ENCODE measurements at places on chromosomes 16 and 17. TPM values are rescaled to one million over a fixed set of nuclear protein-coding genes. Genes with fewer than 3 reads are reported as not detected.
A peak's percentile ranks its signal among the peaks of the same experiment; 100 is the strongest.

DNA sequence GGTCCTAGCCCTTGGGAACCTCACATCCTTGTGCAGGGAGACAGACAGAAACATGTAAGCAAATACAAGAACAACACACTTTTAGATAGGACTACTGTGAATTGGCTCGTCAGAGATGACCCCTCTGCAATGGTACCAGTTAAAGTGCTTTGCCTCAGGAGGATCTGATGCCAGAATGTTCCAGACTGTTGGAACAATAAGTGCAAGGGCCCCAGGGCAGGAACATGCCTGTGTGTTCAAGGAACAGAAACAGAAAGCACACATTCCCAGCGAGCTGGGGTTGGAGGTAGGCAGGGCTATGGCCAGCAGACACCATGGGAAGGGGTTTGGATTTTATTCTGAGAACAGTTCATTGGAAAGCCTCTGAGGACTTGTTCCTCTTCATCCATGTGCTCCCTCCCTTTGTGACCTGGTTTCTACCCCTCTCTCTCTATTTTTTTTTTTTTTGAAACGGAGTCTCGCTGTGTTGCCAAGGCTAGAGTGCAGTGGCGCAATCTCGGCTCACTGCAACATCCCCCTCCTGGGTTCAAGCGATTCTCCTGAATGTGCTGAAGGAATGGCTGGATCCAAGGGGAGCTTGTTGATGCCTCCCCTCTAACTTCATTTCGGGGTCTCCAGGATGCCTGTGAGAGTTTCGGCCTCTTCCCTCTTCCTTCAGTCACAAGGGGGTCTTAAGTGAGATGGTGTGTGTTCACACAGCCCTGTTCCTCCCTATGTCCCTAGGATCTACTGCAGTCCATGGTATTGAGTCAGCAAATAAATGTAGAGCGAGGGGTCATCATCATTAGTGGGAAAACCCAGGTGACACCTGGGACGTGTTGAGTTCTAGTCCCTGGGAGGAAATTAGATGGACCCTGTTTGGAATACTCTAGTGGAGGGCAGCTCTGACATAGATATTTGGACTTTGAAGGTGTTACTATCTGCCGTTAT is 6.4 kb downstream of the STAT5A start:
- DNase-seq, result no peak

DNA sequence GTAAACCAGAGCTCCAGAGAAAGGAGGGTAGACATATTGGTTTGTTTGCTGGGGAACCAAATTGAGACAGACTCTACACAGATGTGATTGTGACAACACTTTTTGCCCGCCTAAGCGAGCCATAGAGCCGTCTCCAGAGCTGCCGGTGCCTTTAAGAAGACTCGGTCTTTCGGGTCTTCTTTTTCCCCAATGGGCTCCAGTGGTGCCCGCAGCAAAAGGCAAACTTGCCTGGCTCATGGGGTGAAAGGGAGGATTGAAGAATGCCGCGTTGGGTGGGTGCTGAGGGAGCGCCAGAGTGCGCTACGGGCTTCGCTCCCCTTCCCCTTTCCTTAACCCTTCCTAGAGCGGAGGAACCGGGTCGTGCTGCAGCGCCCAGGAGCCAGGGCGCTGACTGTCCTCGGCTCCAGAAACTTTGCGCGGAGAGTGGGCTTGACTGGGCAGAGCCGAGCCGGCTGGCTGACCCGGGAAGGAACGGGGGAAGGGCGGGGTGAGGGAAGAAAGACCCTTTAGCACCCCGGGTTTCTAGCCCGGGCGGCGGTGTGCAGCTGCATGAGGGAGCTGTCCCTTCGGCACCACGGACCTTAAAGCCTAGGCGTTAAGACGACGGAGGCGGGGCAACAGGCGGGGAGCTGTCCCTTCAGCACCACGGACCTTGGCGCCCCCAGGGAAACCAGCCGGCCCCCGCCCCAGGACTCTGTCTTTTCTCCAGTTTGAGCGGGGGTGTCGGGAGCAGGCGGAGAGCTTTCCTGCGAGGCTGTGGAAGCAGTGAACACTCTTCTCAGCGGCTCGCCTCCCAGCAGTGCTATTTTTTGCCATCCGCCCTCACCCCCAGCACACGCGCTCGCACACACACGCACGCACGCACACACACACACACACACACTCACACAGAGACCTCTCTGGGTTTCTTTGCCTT is at the start of gene CACNG3:
Gene CACNG3, plus strand, starts transcription at position 880 of the 916 bp plus-strand sequence. CDS start 420 bp downstream, outside the sequence.
- DNase-seq, result peak; percentile 42

CDK5R1 gene
- 1.6 TPM for total RNA-seq

CNTNAP4 gene
- not detected for total RNA-seq

REXO5 gene
- total RNA-seq, result 2.3 TPM

GP1BA gene
- not detected for total RNA-seq

CCL22 gene
- total RNA-seq, result not detected

All from body of pancreas (tissue), 4 donors.